Fibroblast of upper back skin (primary cell): ENCODE measurements at places on chromosomes 4 and X.

DNA sequence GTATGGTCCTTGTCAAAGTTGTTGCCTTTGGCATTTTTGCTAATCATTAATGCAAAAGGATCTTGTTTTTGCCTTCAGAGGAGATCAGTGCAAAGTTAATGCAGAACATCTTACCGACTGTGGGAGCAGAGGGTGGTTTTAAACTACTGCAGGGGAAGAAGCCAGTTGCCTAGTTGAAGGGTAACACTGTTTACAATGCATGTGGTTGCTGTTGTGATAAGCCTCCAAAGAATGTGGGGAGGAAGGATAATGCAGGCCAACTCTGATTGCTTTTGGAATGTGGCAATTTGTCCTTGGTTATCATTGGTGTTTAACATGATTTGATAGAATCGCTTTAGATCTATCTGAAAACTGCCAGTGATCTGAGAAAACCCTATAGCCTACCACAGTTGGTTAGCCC is 204.3 kb upstream of the TLL1 start:
- peak; percentile 9 for DNase-seq

DNA sequence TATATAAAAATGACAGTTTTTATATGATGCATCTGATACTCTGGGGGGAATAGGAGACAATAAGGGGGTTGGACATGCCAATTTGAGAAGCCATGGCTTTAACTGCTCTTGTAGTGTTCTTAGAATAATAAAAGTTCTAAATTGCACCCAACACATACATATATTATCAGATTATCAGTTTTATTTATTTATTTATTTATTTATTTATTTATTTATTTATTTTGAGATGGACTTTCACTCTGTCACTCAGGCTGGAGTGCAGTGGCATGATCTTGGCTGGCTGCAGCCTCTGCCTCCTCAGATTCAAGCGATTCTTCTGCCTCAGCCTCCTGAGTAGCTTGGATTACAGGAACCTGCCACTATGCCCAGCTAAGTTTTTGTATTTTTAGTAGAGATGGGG is 356.8 kb downstream of the TLL1 start:
- DNase-seq, result no peak

- no peak for DNase-seq
These were observed 240.4 kb upstream of the ZCCHC13 start for GRCh38 chrX:74063426-74064155.

GRCh38 chr4:25238052-25238451 is 4.2 kb downstream of the PI4K2B start:
- DNase-seq, result no peak

DNA sequence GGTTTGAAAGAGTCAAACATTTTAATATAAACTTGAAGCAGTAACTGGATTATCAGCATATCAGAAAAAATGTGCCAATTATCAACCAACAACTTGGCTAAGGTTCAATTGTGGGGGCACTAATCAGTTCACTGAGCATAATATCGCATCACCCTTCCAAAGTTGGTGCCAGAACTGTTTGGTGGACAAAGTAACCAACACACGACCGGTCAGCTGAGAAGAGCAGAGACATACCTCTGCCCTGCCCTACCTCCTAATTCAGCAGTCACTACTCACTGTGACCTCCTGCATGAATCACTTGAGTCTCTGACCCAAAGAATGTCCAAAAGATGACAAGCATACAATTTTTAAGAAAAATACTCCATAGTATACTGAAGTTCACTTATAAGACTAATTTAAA is 53.2 kb downstream of the TSPAN5 start:
- no peak for DNase-seq

DNA sequence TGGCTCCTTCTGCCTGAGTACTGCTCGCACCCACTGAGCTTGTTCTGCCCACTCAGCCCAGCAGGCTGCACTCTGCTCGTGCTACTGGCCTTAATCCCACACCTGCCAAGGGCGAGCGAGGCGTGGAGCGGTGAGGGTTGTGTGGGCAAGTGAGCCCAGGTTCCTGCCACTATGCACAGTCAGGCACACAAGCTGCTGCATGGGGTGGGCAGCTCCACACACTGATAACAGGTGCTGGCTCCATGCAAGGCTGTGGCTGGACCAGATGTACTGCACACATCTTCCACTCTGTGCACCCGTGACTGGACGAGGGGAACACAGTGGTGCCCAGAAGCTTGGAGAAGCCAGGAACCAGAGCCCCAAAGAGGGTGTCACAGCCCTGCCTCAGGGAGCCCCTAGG is 184.3 kb upstream of the NUDT6 start:
- DNase-seq, result no peak

GRCh38 chrX:72297953-72298730 is 7.6 kb downstream of the CITED1 start:
- peak; percentile 13 for DNase-seq

GRCh38 chrX:47285836-47286320 is 53.1 kb downstream of the USP11 start:
- DNase-seq, result no peak

DNA sequence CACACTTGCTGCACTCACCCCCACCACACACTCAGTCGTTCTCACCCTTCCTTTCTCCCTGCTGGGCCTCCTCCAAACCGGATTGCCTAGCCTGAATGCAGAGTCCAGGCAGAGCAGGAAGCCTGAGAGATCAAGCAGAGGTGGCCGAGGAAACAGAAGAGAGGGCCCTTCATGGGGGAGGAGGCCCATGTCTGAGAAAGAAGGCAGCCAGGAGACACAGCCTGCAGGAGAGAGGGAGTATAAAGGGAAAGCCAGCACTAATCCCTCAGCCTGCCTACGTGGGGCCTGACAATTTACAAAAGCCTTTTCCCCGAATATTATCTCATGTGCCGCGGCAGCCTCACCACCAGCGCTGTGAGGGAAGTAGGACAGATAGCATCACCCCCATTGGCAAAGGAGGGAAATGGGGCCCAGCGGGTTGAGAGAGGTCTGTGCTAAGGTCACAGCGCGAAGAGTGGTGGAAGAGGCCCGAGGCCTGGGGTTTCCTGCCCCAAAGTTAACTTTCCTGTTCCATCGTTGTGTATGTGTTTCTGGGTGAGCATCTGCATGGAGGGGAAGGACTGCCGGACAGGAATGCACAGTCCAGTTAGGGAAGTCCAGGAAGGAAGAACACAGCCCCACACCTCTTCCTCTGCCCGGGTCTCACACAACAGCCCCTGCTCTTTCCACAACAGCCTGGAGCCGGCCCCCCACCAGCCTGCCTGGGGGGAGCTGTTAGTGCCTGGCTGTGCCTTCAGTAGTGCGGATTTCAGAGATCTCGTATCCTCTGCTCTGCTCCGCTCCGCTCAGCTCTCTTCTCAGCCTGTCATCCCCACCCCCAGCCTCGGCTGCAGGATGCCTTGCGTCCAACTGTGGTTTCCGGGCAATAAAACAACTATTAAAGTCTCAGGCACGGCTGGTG is 50.9 kb upstream of the BCOR start:
- DNase-seq, result peak; percentile 46

DNA sequence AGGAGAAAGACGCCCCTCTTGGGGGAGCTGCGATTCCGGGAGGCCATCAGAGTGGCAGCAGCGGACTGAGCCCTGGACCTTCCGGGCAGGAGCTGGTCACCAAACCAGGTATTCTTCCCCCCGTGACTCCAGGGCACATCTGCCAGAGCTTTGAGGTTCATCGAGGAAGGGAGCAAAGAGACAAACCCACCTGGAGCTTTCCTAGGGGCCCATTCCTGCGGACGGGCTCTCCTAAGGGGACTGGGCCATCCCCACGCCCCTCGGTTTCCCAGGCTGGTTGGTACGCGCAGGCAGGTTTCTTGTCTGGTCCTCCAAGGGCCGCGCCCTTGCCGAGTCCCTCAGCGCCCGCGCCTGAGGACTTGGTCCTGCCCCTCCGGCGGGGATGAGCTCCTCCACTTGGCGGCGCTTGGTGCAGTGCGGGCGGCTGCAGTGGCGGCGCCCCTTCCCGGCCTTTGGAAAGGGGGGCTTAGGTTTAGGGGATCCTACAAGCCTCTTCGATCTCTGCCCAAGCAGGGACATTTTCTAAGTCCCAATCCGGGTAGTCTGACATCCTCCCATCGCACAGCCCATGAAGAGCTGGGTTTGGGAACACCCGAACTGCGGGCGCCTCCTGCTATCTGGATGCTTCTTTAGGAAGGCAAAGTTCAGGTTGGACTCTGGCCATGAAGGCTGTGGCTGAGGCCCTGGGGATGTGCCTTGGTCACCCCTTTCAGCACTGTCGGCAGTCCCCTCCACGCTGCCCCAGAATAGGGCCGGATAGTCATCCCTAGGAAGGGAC is 538 bp downstream of the STBD1 start:
- peak; percentile 34 for DNase-seq

- DNase-seq, result no peak
These were observed 352.0 kb downstream of the TRAM1L1 start for GRCh38 chr4:116733370-116733769.

DNA sequence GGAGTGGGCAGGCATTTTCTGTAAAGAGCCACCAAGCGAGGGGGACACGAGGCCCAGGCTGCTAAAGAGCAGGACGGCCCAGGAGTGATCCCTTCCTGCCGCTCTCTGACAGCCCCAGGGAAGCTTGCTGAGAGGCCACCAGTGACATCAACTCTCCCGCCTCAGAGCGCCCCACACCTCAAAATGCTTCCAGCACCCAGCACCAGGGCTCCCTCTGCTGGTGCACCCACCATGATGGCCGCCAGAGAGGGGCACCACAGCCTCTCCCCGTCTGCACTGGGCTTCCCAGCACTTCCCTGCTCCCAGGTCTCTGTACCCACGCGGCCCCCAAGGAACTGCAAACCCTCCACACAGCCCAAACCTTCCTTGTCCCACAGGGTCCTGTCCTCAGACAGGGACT is 40.4 kb downstream of the GAK start:
- DNase-seq, result no peak

- no peak for DNase-seq
These were observed 79.8 kb downstream of the FUNDC1 start for GRCh38 chrX:44462850-44463249.

DNA sequence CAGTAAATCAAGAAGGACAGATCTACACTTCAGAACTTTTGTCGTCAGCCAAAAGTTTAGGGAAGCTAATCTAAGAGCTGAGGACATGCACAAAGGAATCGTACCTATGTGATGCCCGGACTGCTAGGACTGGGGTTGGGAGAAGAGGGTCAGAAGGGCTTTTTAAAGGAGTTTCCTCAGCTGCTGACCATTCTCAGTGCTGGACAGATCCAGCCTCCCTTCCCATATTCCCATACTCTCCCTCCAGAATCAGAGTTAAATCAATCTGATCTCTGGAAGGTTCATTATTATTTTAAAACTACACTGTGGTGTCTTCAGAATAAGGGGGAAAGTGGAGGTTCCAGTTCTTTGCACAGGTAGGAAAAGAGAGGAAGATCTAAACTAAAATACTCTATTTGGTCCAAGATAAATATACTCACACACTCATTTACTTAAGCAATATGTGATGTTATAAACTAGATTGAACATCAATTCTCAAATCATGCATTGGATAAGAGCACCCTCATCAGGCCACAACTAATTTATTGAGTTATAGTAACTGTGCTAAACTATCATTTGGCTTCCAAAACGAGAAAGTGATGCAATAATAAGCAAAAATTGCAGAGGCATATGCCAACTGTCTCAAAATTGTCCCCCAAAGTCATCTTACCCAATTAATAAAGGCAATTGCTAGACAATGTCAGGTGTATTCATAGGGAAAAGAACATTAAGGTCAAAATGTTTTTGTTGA is 124.7 kb downstream of the HNRNPD start:
- no peak for DNase-seq

DNA sequence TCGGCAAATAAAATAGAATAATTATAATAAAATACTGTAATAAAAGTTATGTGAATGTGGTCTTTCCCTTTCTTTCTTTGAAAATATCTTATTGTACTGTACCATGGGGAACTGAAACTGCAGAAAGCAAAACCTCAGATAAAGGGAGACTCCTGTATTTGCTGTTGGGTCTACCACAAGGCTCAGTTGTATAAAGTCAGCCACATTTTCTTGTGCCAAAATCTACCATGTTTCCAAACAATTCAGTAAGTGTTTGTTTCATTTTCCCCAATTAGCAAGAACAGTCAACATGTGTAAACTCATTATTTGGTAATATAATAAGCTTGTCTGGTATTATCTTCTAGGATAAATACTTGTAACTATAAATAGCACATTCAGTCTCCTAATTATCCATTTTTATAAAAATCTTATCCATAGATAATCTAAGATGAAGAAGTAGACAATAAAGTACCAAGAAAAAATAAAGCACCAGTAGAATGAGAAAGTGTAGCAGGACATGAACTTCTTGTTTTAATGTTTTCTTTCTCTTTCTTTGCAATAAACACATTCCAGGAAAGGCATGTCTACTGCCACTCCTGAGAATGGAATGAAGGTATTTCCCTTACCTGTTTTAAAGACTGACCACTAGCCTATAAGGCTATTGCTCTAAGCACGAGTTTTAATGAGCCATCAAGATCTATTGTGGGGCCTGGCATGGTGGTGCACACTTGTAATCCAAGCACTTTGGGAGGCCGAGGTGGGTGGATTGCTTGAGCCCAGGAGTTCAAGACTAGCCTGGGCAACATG is 15.0 kb upstream of the OTUD4 start:
- no peak for DNase-seq

DNA sequence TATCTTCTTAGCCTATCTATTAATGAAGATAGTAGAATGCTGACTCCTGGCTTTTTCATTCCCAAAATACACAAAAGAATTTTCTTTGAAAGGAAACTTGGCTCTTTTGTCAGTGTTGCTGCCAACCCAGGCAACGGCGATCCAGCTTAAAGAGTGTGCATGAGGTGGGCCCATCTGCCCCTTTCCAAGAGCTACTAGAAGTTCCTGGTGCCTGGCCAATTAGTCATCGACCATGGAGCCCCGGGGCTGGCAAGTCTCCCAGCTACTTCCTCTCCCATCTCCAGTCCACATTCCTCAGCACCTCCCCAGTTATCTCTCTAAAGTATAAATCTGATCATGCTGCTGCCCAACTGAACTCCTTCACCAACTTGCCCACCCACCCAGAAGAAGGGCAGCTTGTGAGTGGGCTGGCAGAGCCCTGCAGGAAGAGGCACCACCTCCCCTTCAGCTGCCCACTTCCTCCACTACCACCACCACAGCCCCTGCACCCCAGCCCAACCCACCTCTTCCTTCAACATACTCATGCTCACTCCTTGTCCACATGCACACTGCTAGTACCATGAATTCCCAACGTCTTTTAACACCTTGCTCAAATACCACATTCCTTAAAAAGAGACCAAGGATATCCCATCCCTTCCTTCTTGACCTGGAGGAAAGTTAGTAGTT is 158.2 kb upstream of the MAP3K15 start:
- peak; percentile 97 for DNase-seq

DNA sequence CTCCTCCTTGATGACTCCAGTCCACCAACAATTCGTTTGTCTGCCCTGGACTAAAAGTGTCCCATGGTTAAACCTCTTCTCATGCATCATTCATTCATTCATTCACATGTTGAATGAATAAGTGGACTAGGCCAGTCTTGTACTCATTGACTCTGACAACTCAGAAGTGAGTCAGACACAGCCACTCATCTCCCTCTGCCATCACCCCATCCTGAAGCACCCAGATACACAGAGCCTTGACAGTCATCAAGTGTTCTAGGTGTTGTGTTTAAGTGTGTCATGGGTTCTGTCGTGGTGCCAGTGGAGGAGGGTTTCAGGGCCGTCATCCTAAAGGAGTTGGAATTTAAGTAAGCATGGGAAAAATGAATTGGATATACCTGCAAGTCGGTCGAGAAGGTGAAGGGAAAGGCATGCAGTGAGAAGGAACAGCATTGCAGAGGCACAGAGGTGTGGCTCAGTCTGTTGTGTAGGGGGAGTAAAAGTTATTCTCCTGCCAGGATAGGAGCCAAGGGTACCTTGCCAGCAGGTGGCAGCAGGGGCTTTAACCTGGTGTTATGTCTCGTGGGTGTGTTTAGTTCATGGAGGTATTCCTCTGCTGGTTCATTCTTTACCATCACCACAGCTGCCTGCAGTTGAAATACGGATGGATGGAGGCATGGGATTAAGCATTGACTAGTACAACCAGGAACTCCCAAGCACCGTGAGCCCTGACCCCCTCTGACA is 18.3 kb downstream of the MAGED2 start:
- DNase-seq, result no peak
